ENCODE measurements at places on chromosomes 7 and 10.
A peak's percentile ranks its signal among the peaks of the same experiment; 100 is the strongest.

GRCh38 chr7:143300959-143301935, 13.1 kb downstream of the CASP2 start:
- no peak for DNase-seq

- DNase-seq, result no peak
Observed at GRCh38 chr7:132390705-132391104, 185.6 kb downstream of the PLXNA4 start.

DNA sequence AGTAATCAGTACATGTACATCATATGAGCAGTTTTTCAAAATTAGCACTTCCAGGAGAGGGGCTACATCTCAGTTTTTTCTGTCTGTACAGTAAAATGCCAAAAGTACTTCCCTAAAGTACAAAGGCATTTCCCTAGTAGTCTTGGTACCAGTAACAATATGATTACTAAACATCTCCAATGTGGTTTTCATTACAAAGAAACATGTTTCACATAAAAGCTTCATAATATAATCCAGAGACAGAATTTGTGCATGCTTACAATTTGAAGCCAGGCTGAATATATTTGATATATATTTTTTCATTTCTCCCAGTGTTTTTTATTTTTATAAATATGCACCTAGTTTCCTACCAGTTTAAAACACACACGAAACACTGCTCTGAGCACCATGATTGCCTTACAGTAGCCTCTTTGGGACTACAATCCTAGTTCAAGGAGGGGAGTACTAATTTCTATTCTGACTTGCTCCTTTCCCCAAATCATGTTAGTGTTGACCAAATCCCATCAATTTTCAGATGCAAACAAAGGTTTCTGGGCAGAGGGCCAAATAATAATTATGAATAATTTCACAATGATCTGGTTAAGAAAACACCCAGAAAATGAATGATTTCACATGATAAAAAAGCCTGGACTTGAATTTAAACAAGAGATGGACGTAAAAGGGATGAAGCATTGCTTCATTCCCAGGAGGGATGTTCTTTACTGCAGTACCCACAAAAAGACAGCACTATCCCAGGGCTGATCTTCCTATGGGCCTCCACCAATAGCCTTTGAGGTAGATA, 201.3 kb downstream of the SLC25A13 start:
- DNase-seq, result peak; percentile 53

DNA sequence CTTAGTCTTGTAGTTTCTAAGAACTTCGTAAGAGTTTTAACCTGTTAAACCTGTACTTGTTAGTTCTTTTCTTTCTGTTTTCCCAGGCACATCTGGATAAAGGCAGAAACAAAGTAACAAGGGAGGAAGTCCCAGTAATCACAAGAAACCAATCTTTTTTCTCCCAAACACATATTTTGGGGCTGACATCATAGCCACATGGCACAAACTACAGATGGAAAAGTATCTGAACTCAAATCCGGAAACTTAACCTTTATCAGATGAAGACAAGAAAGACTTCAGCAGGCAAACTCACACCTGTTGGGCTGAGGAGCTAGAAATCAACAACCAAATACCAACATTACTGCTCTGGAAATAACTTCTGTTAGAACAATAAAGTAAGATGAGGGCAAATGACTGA, 67.1 kb downstream of the CUBN start:
- DNase-seq, result no peak

GRCh38 chr7:22016507-22016906, 70.8 kb upstream of the CDCA7L start:
- DNase-seq, result peak; percentile 52

- peak; percentile 45 for DNase-seq
Observed at GRCh38 chr10:82394122-82394521, 519.1 kb downstream of the NRG3 start.

DNA sequence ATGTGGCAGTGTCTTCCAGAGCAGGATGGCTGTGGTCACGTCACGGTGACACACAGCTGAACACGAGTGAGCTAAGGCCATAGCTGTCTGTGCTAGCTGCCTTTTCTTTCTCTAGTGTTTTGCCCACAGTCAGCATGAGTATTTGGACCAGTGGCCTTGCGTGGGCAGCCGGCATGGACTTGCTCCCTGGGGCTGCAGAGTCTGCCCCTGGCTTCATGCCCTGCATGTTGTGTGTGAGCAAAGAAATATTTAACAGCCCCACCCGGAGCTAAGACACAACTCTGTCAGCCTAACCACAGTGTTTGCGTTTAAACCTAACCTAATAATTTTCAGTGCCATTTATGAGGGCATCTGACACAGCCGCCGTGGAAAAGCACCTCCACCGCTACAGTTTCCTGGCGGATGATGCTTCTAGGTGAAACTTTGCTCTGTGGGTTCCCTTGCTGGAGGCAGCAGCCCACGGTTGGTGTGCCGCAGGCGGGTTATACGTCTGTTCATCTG, 14.6 kb downstream of the CHST12 start:
- DNase-seq, result no peak

DNA sequence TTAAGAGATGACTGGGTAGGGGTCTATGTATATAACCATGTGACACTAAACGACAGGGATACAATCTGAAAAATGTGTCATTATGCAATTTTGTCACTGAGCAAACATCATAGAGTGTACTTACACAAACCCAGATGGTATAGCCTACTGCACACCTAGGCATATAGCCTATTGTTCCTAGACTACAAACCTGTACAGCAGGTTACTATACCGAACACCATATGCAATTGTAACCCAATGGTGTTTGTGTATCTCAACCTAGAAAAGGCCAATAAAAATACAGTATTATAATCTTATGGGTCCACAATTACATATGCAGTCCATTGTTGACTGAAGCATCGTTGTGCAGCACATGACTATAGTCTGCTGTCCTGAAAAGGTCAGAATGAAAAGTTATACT, 22.9 kb downstream of the STRIP2 start:
- DNase-seq, result no peak

GRCh38 chr7:6180344-6180725, 92.1 kb downstream of the CYTH3 start:
- no peak for DNase-seq

DNA sequence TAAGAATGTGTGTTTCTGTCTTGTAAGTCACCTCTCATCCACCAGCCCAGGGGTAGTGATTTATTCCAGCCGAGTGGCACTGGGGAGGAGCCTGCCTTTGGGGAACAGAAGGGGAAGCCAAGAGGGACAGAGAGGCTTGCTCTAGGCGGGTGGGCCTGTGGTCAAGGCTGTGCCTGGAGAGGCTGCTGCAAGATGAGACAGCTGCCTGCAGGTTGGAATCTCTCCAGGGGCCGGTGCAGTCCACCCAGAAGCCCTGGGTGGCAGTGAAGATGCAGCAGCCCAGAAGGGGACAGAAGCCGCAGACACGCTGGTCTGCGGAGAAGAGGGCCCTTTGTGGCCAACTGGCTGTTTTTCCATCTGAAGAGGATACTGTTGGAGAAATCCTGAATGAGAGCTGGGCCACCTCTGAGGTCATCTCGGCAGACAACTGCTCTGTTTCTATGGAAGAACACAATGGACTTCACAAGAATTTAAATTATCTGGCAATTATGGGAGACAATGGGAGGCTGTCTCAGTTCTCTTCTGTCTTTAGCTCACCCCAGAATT, 175.7 kb downstream of the GFRA1 start:
- DNase-seq, result no peak

DNA sequence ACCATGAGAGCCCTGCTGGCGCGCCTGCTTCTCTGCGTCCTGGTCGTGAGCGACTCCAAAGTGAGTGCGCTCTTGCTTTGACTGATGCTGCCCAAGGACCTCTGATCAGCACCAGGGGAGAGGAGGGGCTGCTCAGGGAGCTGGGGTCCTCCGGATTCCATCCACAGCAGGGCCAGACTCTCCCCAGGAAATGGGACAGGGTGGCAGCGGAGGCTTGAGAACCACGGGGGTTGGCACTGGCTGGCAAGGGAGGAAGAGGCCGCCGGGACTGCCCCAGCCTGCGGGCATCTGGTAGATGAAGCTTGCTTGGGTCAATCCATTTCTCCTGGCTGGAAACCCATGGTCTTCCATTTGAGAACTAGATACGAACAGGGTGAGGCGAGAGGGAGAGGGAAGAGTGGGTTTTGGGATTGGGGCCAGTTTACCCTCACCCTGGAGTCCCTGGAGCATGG, 647 bp downstream of the PLAU start:
- no peak for DNase-seq

DNA sequence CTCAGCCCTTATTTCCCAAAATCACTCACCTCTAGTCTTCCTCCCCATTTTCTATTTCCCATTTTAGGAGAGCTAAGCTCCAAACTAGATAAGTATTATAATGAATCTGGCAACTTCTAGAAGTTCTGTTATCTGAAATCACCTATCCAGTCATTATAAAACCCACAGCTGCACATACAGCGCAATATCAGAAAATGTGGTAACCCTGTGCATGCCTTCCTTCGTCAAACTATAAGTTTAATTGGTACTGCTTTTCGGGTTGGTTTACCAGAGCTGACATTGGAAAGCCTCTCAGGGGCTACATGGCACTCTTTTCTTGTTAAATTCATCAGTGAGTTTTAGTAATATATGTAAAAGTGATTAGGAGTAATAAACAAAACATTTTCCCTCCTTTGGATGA, 1.6 kb downstream of the LAMB4 start:
- DNase-seq, result no peak

GRCh38 chr7:127911968-127912511, 119.2 kb downstream of the LRRC4 start:
- DNase-seq, result no peak

DNA sequence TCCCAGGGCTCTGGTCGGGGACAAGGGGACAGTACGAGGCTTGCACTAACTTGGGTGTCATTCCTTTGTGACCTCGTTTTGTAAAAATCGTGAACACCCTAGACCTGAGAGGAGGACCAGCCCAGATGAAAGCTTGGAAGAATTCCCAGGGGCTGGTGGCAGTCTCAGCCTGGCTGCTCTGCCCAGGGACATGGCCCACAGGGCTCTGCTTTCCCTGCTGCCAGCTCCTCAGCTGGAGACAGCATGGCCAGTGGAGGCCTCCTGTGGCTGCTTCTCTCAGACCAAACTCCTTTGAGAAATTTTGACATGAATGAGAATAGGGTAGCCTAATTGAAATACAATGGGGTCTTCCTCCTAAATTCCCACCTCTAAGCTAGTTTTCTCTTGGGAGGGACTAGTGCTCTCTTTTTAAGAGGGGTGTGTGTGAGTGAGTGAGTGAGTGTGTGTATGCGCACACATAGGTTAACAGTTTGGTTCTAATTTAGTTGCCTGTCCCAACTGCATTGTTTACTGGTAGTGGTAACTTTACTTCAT, 140.3 kb upstream of the EFCAB10 start:
- no peak for DNase-seq

GRCh38 chr10:132590094-132590751, 52.6 kb downstream of the INPP5A start:
- no peak for DNase-seq

DNA sequence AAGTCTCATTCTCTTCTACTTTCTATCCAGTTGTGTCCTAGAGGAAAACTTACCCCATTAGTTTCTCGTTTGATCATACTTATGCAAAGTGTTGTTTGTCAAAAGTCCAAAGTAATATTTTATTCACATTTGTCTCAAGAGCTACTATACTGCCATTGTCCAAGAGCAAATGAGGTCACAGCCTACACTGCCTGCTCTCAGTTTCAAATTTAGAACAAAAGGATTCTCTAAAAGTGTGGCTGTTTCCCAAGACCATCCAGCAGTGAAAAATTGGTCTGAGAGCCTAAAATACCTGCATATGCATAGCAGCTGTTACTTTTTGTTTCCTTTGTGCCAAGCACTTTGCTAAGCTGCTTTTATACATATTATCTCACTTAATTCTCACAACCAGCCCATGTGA, 439.5 kb upstream of the NFE2L3 start:
- DNase-seq, result no peak

GRCh38 chr10:28661035-28661434, 16.3 kb upstream of the BAMBI start:
- DNase-seq, result no peak

DNA sequence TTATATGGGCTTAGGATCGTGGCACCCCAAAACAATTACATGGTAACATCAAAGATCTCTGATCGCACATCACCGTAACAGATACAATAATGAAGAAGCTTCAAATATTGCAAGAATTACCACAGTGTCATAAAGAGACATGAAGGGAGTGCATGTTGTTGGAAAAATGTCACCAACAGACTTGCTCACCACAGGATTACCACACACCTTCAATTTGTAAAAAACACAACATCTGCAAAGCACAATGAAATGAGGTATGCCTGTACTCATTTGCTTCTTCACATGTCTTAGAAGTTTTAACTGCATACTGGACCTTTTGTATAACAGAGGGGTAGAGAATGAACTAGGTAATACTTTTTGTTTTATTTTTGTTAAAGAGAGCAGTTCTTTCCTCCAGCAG, 96.6 kb downstream of the TPST1 start:
- DNase-seq, result no peak

GRCh38 chr7:7102906-7103305, 79.4 kb upstream of the C1GALT1 start:
- DNase-seq, result no peak

GRCh38 chr7:44385434-44386138, 60.2 kb upstream of the CAMK2B start:
- peak; percentile 50 for DNase-seq
